A549 (cell line): ENCODE measurements at places on chromosomes 3 and 15.

GRCh38 chr3:73729969-73730440, 105.3 kb upstream of the PDZRN3 start:
- DNase-seq = no peak

DNA sequence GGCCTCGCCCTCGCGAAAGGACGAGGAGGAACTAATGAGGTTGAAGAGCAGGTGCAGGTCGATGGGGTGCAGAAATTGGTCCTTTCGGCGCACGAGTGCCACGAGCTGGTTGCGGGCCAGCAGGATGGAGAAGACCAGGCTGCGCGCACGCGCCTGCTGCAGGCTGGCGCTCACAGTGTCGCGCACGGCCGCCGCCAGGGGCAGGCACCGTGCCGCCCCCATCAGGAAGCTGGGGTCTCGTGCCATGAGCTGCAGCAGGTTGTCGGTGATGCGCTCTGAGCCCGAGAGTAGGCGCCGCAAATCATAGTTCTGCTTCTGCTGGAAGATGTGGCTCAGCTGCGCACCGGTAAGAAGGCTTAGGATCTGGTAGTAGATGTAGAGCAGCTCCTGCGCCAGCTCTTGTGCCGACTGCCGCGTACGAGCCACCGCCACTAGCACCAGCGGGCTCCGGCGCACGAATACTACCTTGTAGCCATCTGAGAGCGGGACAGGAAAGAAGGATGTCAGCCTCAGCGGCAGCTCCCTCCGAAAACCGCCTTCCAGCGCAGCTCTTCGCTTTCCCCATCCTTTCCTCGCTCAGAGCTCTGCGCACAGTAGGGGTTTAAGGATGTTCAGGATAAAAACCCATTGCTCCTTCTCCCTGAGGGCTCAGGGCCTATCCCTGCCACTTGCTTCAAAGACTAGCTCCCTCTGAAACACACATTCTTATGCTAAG, 6.9 kb upstream of the MST1R start:
- DNase-seq = no peak

DNA sequence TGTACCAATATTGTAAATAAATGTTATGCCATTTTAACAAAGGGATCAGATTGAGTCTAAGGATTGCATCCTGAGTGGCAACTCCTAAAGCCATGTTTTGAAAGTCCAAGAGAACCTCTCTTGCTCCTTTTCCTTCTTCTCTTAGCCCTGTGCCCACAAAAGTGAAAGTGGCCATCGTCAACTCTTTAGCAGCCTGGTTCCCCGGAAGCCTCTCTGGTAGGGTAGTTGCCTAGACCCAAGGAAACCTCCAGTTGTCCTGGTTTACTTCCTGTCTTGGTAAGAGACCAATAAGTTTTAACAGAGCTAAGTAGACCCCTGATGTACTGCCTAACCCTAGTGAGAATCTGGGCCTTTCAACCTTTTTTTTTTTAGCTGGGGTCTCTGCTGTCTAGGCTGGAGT, 10.2 kb upstream of the ITPKA start:
- DNase-seq = no peak

DNA sequence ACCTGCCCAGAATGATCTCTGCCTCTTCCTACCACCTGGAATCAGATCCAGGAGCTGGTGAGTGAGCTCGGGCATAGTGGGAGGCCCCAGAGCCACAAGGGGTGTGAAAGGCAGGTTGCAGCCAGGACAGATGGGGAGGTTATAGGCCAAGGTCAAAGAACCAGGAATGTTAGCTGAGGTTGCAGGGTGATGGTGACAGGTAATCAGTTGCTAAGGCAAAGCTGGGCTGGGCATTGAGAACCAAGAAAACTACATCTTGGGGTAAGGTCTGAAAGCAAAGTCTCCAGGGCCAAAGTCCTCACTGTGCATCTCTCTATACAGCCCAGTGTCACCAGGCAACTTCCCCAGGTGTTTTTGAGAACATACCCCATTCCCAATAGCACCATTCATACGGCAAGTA, 38.4 kb upstream of the SLC6A11 start:
- DNase-seq = no peak

GRCh38 chr3:179672918-179673317, 20.1 kb downstream of the USP13 start:
- no peak for DNase-seq

DNA sequence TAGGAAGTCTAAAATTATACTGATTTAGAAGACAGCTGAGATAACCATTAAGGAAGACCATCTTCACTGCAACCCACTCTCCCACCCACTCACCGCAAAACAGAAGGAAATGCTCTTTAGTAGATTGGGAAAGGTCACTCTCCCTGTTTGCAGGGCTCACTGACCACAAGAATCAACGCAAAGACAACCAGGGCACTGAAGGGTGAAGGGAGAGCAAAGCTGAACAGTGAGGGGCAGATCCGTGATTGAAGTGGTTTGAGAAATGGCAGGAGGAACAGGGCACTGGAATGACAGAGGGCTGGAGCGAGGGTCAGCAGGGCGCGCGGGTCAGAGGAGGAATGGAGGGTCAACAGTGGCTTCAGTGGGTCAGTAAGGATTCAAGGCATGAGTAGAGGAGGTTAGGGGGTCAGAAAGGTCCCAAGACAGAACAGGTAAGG, 520 bp downstream of the MESD start:
- no peak for DNase-seq

DNA sequence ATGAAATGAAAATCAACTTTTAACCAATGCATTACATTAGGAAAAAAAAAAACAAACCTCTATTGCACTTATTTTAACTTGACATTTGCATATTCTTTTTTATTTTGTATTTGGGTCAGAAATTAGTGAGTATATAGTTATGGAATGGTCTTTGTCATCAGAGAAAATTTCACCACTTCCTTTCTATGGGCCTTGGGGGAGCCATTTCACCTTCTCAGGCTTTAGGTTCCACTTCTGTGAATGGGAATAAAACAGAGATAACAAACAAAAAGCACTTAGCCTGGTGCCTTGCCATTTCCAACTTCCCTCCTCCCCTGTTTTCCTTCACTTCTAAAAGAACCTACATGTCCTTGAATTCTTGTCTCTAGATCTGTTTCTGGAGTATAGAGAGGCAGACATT, 168.0 kb upstream of the STT3B start:
- DNase-seq = no peak

GRCh38 chr3:53102601-53103147, 27.6 kb downstream of the RFT1 start:
- DNase-seq = no peak

GRCh38 chr15:86916671-86917360, 837.1 kb downstream of the AGBL1 start:
- no peak for DNase-seq

DNA sequence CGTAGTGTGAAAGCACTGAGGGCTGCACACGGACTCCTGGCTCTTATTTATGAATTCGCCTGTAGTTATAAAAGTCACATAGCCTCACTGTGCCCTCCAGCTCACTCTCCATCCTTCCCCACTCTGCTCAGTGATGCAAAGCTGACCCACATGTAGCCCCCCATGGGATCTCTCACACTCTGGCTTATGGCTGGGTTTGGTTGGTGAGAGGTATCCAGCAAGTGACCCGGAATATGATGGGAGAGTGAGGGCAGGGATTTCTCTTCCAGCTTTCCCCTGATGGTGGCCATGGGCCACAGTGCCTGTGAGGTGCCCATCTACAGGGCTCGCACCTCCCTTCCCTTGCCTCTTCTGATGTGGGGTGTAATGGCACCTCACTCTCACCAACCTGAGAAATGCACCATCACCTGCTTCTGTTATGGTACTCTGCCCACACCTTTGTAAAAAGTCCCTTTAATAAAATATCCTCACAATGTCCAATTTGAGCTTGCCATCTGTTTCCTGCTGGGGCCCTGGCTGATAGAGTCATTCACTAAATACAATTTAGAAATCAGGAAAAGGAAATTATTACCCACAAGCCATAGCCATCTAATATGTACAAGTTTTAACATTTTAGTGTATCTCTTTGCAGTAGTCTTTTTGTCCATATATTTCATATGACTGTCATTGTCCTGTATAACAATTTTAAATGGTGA, 93.6 kb downstream of the SCN11A start:
- DNase-seq = no peak

- DNase-seq = no peak
These were observed 85.8 kb downstream of the FAM174B start for GRCh38 chr15:92569778-92570177.

- DNase-seq = no peak
These were observed 110.2 kb upstream of the UMPS start for GRCh38 chr3:124619887-124620599.

DNA sequence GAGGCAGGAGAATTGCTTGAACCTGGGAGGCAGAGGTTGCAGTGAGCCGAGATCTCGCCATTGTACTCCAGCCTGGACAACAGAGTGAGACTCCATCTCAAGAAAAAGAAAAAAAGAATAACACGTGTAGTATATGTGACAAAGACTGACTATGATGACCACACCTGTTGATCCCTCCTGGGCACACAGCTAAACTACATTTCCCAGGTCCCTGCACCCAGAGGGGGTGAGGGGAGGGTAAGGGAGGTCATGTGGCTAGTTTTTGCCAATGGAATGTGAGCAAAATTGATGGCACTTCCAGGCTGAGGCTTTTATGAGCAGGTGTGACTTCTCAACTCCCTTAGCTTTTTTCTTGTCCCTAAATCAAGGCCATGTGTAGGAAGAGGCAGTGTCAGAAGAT, 58.2 kb downstream of the KLHL6 start:
- no peak for DNase-seq

DNA sequence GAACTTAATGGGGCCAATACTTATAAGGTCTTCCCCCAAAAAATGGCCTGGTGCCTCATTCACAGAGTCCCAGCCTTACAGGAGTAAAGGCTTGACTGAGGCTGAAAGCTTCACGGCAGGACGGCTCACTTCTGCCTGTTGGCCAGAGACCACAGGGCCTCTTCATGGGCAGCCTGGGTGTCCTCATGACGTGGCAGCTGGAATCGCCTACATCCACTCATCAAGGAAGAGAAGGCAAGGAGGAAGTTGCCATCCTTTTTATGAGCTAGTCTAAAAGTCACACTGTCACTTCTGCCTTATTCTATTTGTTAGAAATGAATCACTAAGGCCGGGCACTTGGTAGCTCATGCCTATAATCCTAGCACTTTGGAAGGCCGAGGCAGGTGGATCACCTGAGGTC, 89.3 kb upstream of the DGKG start:
- DNase-seq = no peak

GRCh38 chr3:126557415-126557745, 1.4 kb downstream of the C3orf22 start:
- no peak for DNase-seq

- DNase-seq = no peak
These were observed 368.6 kb upstream of the GRM7 start for GRCh38 chr3:6492306-6492705.

DNA sequence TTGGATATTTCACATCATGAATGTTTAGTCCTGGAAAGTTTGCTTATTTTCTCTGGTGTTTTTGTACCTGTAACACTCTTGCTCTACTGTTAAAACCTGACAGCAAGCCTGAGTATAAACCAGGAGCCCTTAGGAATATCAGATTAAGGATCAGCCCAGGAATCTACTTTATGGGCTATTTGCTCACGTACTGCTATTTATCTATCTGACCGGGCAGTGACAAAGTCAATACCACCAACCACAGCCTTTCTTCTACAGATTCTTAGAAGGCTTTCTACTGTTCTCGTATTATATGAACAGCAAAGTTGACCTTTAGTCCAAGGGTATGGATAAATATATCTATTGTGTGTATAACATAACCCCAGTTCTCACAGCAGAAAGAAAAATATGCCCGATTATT, 521.2 kb downstream of the RBMS3 start:
- DNase-seq = no peak

GRCh38 chr15:92100301-92100700, 246.8 kb downstream of the SLCO3A1 start:
- no peak for DNase-seq

DNA sequence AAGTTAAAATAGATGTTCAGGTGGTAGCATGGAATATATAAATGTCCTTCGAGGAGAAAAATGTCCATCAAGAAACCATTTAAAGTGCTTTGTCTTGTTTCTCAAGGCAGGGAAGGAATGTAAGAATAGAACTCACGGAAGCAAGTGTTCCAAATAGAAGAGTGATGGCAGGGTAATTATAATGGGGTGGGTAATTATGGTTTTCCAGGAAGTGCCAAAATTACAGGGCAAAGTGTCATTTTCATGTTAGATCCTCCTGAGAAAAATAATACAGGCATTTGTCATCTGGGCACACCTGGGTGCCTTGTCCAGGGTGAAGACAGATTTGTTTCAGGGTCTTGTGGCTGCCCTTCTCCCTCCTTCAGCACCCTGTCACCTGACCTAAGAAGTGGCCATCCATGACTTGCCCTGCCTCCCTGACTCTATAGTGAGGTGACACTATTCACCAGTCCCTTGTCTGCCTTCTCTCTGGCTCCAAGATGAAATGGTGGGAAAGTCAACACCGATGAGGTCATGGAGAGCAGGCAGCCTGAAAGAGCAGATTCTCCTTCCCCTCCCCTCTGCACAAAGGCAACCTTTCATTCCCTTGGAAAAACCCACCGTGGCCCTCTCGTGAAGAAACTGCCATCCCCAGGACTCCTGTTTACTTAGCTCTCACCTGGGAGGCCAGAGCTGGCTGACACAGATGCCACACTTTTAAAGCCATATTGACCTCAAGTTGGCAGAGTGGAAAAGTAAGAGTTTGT, 45.1 kb upstream of the AMOTL2 start:
- no peak for DNase-seq

GRCh38 chr3:160735826-160736225, 20.2 kb upstream of the PPM1L start:
- DNase-seq = no peak

DNA sequence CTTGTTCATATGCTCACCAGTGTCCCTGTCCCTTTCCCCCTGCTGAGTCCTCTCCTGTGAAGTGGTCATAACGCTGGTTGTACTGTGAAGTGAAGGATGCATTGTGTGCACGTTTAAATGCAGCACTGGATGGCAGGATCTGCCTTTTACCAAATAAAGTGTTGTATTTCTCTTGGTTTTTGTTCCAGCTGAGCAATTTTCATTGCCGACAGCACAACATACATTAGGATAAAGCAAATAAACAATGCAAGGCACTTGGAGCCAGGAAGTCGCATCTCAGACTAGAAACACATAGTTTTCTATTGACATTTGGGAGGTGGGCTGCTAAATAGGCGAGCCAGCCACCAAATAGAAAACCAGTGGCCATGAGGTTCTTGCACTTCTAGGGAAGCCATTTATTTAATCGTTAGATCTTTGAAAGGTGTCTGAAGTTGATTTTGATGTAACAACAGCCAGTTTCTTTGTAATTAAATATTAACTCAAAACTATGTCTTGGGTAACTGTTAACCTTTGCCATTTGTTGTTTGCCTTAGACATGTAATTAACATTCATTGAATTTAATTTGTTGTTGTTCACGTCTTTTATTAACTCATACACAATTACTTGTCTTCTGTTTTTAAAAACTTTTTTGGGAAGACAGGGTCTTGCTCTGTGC, 185.3 kb downstream of the FNDC3B start:
- no peak for DNase-seq

GRCh38 chr3:55511895-55512570, 24.9 kb upstream of the WNT5A start:
- DNase-seq = no peak

DNA sequence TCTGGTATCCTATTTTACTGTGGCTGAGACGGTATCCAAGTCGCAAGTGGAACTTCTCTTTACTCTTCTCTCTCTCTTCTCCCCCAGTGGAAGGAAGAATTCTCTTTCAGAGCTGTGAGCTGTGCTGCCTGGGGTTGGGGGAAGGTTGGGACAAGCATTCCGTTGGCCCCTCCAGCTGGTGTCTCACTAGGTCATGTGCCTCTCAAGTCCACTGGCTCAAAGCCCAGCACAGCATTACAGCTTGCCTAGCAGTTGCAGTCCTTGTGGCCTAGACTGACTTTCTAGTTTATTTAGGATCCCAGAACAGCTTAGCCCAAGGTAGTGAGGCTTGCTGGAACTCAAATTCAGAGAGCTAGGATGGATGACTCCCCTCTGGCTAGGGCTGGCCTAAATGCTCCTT, 76.1 kb upstream of the SPATA16 start:
- no peak for DNase-seq
